ENCODE measurements at places on chromosomes 7 and 10.

DNA sequence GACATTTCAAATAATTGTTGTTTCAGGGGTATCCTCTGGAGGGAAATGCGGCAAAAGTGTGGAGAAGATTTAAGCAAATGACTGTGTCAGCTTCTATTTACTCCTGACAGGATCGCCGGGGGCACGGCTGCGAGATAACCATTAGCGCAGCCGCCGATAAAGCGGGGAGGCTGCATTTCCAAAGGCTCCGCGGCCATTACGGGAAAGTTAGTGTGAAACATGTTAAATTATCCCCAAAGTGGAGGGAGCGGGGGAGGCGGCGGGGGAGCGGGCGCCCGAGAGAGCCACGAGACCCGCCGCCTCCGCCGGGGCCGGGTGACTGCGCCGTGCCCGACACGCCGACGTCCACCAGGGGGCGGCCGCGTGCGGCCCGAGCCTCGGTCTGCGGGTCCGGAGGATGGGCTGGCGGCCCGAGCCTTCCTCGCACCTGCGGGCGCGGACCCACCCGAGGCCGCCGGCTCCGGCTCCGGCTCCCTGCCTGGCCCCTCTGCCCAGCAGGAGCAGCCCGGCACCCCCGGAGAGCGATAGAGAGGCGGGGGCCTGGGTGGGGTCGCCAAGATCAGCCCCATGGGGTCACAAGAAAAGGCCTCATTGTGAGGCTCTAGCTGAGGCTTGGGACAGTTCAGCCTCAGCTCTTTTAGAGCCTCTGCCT is 74.4 kb upstream of the PAX2 start:
- DNase-seq: peak; percentile 27

DNA sequence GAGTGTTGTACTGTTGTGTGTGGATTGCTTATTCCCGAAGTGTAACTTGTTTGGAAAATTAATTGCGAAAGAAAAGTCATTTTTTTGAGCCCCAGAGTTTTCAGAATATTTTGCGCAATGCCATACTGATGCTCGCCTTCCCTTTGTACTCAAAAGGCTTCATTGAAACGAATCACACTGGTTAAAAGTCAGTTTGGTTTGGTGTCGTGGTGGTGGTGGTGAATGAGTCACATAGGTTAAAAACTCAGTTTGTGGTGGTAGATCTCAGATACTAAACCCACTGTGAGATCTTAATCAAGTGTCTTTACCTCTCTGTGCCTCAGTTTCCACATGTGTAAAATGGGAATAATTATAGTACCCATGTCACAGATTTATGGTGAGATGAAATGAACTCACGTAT is 61.1 kb upstream of the IL6 start:
- DNase-seq: no peak

DNA sequence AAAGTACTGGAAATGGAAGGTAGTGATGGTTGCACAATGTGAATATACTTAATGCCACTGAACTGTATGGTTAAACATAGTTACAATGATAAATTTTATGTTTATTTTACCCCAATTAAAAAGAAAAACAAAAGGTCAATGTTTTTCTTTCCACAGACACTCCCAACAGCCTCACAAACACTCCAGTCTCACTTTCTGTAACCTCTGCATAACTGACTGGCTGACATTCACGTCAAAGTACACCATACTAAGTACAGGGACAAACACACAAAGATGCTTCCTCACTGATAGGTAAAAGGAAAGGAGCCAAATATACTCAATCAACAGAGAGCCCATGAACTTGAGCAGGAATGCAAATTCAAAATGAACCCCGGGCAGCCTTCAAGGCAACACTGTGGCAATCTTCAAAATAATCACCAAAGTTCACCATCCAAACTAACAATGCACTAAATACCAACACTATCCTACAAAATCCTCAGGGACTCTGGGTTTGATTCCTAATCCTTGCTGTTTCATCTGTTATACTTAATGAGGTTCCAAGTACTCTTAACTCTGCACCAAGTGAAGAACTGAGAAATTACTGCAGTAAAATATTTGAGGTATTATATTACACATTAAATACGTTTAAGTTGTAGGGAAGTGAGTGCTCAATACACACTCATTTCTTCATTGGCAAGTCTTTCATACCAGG is 90.8 kb downstream of the ARMH3 start:
- no peak for DNase-seq

- no peak for DNase-seq
These were observed 745.1 kb upstream of the LRRTM3 start for GRCh38 chr10:66180581-66181318.

DNA sequence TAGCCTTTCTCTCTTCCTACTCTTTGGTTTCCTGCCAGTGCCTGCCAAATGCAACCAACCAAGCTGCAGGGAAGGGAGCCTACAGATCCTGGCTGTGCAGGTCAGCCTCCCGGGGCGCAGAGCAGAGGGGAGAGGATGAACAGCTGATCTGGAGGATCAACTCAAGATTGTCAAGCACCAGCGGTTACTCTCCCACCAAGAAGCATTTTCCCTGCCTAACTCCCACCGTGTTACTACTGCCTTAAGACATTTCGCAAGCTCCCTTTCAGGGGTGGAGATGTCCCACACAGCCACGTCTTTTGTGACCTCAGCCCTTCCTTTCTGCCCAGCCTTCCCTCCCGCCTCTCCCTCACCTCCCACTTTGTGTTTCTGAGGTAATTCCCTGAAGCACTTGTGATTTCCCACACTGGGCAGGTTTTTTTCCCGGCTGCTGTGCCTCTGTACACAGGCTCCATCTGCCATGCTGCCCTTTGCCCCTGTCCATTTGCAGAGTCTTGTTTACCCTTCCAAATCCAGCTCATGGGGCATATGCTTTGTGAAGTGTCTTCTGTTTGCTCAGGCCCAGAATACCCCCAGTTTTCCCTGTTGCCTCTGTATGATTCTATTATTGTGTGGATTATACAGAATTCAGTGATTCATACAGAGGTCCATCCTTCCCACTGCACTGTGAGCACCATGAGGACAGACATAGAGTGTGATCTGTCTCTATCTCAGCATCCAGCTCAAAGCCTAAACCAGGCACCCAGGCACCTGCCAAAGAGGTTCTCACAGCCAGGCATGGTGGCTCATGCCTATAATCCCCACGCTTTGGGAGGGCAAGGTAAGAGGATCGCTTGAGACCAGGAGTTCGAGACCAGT is 40.9 kb upstream of the PAPSS2 start:
- no peak for DNase-seq

- no peak for DNase-seq
These were observed 179.4 kb downstream of the CACNA2D1 start for GRCh38 chr7:82263920-82264782.

DNA sequence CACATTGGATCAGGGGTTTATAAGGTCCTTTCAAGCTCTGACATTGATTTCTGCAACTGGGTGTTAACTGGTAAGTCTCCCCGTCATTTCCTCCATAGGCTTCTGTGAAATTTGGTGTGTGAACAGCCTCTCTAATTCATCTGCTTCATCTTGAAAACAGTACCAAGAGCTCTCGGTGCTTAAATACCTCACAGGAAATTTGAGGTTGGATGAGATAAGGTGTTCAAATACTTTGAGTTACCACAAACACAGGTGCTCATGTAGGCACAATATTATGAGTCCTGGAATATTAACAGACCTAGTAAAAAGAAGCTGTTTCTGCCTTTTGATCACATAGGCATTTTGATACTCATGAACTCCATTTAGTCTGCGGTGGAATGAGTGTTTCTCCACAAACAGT is 85.2 kb downstream of the RTKN2 start:
- peak; percentile 42 for DNase-seq

DNA sequence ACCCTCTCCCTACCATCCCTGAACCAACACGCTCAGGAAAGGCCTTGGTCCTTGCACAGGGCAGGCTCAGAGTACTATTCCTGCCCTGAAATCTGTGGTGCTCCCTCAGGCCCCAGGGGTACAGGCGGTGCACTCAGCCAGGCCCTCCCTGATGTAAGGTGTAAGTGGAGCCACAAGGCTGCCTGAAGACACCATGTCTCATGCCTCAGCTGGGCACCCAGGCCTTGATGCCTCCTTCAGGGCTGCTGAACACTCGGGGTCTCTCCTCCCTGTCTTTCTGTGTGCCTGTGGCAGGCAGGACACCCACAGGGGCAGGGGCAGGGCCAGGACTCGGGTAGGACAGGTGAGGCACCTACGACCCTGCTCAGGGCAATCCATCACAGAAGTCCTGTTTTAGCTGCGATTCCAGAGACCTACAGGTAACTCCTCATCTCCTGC is 22.9 kb upstream of the ANTXRL start:
- DNase-seq: no peak

- no peak for DNase-seq
These were observed 360.1 kb downstream of the TNS3 start for GRCh38 chr7:47221826-47222225.

DNA sequence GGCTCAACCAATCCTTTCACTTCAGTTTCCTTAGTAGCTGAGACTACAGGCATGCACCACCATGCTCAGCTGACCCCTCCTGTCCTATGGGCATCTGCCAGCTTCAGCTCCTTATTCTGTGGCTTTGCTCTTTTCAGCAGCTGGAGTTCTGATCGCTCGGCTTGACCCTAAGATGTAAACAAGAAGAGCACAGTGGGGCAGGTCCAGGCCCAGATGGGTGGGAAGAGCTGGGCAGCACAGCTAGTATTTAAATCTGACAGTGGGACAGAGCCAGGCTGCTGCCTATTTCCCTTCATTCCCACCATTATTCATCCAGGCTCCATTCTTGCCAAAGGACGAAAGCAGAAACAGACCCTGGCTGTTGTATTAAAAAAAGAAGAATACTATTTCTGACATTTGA is 494.9 kb upstream of the PODXL start:
- no peak for DNase-seq

DNA sequence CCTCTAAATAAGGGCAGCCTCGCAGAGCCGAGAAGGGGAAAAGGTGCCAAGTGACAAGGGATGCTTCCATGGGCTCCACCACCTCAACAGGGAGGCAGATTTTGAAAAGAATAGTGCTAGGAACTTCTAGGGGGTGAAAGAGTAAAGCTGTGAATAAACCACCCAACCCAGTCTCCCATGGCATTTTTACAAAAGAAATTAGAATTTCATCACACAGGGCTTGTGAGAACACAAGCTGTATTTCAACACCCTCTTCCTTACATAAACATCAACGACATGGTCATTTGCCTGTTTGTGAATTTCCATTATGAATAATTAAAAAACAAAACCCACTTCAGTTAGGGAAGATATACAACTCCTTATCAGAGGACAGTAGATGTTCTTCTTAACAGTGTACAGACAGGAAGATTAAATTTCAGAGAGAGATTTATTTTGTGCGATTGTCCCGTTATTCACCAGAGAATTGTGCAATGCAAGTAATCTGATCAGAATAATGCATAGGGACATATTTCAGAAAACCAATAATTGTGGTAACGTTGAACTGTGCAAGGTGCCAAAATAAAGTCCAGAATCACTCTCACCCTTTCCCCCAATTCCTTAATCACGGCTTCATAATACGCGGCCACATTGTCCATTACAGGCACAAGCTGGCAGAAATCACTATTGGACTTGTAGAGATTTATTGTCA is 207.8 kb upstream of the MGMT start:
- no peak for DNase-seq

- no peak for DNase-seq
These were observed 321.0 kb downstream of the WDR37 start for GRCh38 chr10:1377231-1377630.

- no peak for DNase-seq
These were observed 6.5 kb upstream of the SSBP1 start for GRCh38 chr7:141731476-141732149.

- no peak for DNase-seq
These were observed 8.6 kb downstream of the UPP1 start for GRCh38 chr7:48097521-48098231.

DNA sequence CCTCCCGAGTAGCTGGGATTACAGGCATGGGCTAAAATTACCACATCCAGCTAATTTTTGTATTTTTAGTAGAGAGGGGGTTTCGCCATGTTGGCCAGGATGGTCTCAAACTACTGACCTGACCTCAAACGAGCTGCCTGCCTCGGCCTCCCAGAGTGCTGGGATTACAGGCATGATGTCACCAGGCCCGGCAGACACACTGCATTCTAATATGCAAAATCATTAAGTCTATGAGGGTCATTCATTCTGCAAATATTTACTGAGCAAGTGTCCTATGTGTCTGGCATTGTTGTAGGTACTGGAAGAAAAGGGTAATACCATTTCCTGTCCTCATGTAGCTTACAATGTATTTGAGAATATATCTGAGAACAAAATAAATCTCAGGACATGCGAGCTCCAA is 2.7 kb downstream of the PUS7 start:
- no peak for DNase-seq

DNA sequence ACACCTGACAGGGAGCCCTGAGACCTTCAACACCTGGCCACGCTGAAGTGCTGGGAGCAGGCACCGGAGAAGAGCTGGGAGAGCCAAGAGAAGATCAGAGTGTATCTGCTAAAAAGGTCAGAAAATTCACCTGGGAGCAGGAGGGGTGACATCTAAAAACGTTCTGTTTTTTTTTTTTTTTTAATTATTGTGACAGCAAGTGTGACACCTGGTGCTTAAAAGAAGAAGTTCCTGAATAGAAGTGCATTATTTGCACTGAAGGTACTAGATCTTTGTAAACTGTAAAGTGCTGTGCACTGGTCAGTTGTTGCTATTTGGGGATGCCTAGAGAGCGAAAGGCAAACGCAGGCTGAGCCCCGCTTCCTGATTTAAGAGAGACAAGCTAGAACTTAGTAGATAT is 422.0 kb downstream of the PLXNA4 start:
- no peak for DNase-seq

- DNase-seq: no peak
These were observed 24.7 kb upstream of the YAE1 start for GRCh38 chr7:39541511-39541910.

DNA sequence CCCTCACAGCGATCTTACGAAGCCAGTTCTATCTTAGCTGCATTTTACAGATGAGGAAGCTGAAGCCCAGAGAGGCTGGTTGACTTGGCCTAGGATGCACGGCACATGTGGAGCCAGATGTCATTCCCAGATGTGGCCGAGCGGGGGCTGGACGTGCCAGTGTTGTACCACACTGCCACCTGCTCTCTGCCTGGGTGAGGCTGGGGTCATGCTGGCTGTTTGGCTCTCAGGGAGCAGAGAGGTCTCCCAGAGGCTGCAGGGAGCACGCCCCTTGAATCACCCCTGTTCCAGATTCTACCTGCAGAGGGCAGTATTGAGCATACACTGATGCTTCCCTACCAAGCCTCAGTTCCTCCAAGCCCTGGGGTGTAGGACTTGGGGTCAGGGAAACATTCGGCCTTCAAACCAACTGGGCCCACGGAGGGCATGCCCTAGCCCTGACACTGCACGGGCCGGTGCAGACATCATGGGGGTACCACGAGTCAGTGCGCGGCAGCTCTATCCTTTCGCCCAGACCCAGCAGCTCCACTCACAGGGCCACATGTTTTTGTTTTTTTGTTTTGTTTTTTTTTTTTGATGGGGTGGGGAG is 3.8 kb upstream of the GTF2IRD1 start:
- DNase-seq: peak; percentile 37

- peak; percentile 7 for DNase-seq
These were observed 132.7 kb downstream of the ELAPOR2 start for GRCh38 chr7:86926732-86927131.

- no peak for DNase-seq
These were observed 42.4 kb downstream of the WIPI2 start for GRCh38 chr7:5232485-5232837.

Measured in CD4-positive, alpha-beta T cell treated with Interferon gamma for 1 hour (primary cell).